ENCODE measurements at places on chromosomes 12 and 14. TPM values are rescaled to one million over a fixed set of nuclear protein-coding genes. Genes with fewer than 3 reads are reported as not detected.
A peak's percentile ranks its signal among the peaks of the same experiment; 100 is the strongest.

- no peak overlapping the region for H3K4me3 ChIP-seq
- no peak overlapping the region for H3K27ac ChIP-seq
- DNase-seq: no peak
- H3K4me1 ChIP-seq: peaks cover 10% of the 10 kb centered on the region
- H3K36me3 ChIP-seq: no peaks in the 10 kb centered on the region
Measured at GRCh38 chr12:121708313-121709063, 4.1 kb upstream of the TMEM120B start.

DNA sequence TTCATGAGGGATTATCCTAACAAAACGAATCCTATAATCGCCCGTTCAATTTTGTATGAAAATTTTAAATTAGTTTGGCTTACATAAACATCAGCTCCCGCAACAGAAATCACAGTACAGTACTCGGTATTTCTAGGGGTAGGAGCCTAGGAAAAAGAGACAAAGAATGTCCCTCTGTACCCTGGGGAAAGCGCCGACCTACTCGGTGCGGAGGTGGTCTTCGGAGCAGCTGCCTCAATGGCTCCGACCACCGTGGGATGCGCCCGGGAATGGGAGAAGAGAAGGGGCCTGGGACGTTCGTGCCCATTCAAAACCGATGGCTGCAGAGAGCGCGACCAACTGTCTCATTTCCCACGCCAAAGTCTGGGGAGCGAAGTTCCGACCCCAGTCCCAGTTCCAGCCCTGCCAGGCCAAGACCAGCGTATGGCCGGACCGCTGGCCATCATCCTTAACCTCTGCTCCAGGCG, 618 bp downstream of the GNPNAT1 start:
- peak overlapping the region; percentile 93 for H3K27ac ChIP-seq
- peak overlapping the region; percentile 95 for H3K4me3 ChIP-seq
- H3K4me1 ChIP-seq: peaks cover 47% of the 10 kb centered on the region

DNA sequence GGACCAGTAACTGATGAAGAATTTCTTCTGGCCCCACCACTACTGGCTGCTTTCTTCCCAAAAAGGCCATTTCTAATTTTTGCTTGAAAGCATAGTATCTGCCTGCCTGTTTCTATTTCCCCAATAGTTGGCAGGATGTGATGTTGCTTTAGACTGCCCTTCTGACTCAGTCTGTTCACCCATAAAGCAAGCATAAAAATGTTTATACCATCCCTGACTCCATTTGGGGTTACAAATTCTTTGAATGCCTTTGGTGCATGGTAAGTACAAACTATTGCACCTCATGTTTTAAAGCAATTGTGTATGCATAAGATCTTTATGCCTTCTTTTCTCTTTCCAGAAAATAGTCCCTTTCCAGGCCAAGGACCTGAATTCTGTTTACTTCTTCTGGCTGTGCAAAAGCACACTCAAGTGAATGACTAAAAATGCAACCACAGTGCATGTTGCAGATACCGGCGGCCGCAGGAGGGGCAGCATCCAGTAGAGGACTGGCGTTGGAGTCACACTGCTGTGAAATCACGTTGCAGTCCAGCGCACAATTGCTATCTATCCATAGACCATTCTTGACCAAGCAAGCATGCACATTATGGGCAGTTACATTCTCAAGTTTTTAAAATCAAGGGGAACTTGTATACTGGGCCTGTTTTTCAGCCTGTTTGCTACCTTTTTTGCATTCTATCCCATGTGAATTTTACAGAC, 82.4 kb downstream of the SLC5A8 start:
- no peak overlapping the region for H3K4me3 ChIP-seq
- no peaks in the 10 kb centered on the region for H3K36me3 ChIP-seq
- H3K27ac ChIP-seq: no peak overlapping the region
- H3K27me3 ChIP-seq: no peaks in the 10 kb centered on the region
- H3K4me1 ChIP-seq: no peaks in the 10 kb centered on the region

Gene BCL11B
- 0.16 TPM for total RNA-seq
